ENCODE measurements at places on chromosomes 16 and 17. TPM values are rescaled to one million over a fixed set of nuclear protein-coding genes. Genes with fewer than 3 reads are reported as not detected.

EPX gene
- not detected for total RNA-seq

SCARF1 gene
- 0.71 TPM for total RNA-seq

- peak; percentile 74 for DNase-seq
Measured at GRCh38 chr16:23510164-23510914, at the start of gene GGA2. Gene GGA2 (minus strand): TSS chr16:23510494. CDS start chr16:23510411, 83 bp downstream.

DNA sequence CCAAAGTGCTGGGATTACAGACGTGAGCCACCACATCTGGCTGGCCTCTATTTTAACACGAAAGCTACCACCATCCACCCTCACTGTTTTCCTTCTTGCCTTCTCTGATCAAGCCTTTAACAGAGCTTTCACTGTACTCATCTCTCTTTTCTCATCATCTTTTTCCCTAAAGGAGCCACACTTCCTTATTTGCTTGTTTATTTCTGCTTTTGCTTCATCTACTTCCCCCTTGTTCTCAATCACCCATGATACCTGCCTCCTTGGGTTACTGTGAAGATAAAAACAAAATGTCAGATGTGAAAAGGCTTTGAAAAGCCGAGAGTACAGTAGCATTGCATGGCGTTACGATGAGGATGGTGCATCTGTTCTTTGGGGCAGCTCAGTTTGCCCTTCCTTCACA lies 79.9 kb downstream of the ZNF18 start:
- no peak for DNase-seq

- DNase-seq, result no peak
Measured at GRCh38 chr17:39591958-39592954, 15.5 kb downstream of the NEUROD2 start.

DNA sequence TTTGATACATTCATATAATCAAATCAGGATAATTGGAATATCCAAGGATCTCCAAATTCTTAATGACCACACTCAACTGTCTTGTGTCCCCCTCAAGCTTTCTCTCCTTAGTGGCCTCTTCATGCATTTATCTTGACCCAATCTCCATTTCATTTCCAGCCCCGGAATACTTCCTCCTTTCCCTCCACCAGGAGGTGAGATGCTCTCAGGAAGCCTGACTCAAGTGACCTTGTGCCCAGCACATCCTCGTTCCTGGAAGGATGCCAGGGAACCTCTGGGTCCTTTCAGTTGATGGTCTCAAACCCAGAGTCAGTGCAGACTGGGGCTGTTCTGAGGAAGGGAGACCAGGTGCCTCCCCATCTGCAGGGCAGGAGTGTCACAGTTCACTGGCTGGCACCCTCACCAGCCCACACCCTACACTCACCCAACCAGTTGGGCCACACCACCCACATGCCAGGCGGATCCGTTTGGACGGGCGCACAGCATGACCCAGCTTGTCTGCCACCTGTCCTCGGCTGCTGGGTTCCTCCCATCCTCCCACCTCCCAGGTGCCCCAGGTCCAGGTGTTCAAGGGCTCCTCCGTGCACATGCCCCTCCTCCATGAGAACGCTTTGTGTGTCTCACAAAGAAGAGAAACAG lies 14.0 kb upstream of the EMP2 start:
- DNase-seq, result no peak

GRCh38 chr17:57560319-57560705 lies 184.8 kb downstream of the CCDC182 start:
- no peak for DNase-seq

- DNase-seq, result no peak
Measured at GRCh38 chr16:56946767-56947603, 14.8 kb upstream of the CETP start.
